Ureter (tissue), 1 donor: ENCODE measurements at places on chromosomes 7 and 10. TPM values are rescaled to one million over a fixed set of nuclear protein-coding genes. Genes with fewer than 3 reads are reported as not detected.

MYO1G gene
- 6.0 TPM for total RNA-seq

GRCh38 chr7:157622408-157623205, 285.8 kb downstream of the DNAJB6 start:
- peak; percentile 37 for DNase-seq

DNA sequence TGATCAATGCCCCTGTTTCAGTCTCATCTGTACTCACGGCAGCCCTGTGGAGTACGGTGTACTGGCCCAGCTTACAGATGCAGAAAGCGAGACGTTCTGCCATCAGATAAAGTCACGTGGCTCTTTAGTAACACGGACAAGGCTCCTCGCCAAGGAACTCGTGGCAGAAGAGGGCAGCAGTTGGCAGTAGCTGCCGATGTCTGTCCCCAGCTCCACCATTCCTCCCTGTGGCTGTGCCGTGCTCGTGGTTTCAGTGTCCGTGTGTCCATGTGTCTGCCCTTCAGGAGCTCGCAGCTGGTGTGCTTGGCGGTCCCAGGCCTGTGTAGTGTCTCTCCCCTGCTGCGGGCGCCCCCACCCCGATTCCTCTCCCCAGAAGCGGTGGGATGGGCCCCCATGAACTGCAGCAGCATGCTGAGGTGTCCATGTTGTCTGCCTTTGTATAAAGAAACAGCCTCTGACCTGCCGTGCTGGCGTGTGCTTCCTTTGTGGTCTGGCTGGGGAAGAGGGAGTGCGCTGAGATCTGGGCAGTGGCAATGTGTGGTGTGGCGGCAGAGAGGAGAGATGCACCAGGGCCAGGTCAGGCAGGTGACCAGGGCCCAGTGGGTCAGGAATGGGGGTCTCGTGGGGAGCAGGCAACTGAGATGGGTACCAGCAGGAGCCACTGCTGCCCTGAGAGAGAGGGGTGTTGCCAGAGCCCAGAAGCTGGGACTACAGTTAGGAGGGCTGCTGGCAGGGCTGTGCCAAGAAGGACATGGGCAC, 9.8 kb downstream of the RHBDD2 start:
- no peak for DNase-seq

VAX1 gene
- total RNA-seq: not detected

RPEL1 gene
- total RNA-seq: not detected

GPR146 gene
- 8.7 TPM for total RNA-seq

DNA sequence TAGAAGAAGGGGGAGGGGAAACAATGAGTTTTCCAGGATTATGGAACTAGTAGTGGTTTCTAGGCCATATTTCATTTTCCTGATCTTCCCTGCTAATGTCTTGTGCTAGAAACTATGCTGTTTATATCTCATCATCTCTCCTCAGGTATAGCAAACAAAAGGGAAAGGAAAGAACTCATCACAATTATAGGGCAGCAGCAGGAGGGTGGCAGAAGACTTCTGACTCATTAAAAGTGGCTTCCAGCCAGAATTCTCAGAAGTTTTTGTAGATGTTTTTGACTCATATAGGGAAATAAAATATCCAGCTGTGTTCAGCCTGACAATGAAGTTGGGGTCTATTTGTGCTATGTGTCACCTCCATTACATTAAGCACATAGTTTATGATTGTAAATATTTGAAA, 6.5 kb downstream of the AHR start:
- DNase-seq: no peak

HDAC9 gene
- total RNA-seq: 20.0 TPM

OR6B1 gene
- total RNA-seq: not detected

SPDYE16 gene
- 1.3 TPM for total RNA-seq

C10orf53 gene
- not detected for total RNA-seq

GRCh38 chr10:124221356-124222317, 128.2 kb upstream of the CHST15 start:
- DNase-seq: no peak

DNA sequence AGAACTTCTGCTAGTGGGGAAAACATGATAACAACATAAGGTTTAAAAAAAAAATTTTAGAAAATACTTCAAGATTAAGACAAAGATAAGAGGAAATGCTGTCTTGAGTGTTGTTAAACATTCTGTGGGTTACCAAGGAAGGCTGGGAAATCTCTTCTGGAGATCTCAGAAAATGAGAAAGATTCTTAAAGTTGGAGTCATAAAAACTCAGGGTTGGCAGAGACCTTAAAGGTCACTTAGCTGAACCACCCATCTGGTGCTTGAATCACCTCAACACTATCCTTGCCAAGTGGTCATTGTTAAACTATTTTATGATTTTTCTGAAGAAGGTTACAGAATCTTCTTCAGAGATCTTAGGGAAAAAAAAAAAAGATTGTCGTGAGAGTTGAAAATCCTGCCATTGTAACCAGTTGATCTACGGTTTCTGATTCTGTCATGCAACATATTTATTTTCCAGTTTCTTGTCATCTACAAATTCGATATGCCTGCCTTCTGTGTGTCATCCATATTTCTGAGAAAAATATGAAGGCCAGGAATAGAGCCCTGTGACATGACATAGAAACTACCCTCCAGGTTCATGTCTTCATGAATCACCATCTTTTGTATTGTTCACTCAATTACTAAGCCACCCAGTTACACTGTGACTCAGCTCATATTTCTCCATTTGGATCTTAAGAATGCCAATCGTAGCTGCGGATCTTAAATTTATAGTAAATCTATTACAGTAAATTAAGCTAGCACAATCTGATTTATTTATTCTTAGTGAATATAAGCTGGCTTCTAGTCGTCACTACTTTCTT, 179.2 kb downstream of the ST7 start:
- DNase-seq: no peak

- no peak for DNase-seq
Measured at GRCh38 chr7:2523461-2523936, 3.9 kb downstream of the LFNG start.

GRCh38 chr7:52355053-52355452, 680.4 kb upstream of the POM121L12 start:
- no peak for DNase-seq

DNA sequence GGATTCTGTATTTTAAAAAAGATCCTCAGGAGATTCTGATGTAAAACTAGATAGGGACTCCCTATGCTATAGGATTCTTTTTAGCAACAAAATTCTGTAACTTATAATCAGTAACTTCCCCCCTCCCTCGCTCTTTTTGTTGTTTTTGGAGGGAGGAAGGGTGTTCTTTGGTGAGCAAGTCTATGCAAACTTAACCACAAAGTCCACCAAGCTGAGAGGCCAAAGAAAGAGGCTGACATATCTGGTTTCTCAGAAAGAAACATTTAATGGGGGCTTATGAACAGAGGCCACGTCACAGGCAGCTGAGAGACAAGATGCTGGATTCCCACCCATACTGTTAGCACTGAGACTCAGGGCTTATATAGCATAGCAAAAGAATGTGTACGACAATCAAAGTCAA, 14.3 kb upstream of the ABCB5 start:
- DNase-seq: no peak

- DNase-seq: no peak
Measured at GRCh38 chr7:82164813-82165212, 278.8 kb downstream of the CACNA2D1 start.

DNA sequence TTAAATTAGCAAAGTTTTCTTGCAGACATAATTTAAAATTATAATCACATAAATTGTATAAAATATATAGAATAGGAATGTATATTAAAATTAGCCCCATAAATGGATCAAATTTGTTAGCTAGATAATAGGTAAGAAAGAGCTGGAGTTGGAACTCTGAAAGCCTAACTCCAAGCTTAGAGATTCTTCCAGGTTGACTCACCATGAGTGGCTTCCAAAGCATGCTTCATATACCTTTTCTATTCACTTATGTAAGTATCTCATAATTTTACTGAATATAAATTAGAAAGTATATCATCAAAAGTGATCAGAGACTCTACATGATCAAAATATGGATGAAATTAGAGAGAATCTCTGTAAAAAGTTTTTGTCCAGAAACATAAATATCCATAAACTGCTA, 320.7 kb upstream of the MAGI2 start:
- DNase-seq: no peak

LIPJ gene
- 0.39 TPM for total RNA-seq

- DNase-seq: peak; percentile 65
Measured at GRCh38 chr10:120979435-120980278, 128.5 kb downstream of the WDR11 start.

DNA sequence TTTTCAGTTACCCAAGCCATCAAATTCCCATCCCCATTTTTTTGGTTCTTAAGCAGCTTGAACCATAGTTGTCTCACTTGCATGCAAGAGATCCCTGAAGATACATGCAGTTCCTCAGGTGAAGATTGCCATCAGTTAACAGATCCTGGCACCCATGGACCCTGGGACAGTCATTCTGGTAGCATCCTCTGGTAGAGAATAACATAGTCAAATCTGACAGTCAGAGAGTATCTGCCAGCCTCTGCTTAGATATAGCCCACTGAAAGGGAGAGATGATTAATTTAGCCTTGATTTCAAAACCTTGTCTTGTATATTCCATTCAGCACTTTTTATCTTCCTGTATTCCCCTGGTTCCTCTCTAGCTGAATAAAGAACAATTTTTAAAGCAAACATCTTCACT, 280.4 kb downstream of the KCNMA1 start:
- no peak for DNase-seq

- DNase-seq: no peak
Measured at GRCh38 chr7:21480693-21481403, 53.0 kb downstream of the SP4 start.

- DNase-seq: no peak
Measured at GRCh38 chr10:108303149-108303548, 1138.6 kb upstream of the SORCS1 start.

NKX2-3 gene
- total RNA-seq: not detected

DNA sequence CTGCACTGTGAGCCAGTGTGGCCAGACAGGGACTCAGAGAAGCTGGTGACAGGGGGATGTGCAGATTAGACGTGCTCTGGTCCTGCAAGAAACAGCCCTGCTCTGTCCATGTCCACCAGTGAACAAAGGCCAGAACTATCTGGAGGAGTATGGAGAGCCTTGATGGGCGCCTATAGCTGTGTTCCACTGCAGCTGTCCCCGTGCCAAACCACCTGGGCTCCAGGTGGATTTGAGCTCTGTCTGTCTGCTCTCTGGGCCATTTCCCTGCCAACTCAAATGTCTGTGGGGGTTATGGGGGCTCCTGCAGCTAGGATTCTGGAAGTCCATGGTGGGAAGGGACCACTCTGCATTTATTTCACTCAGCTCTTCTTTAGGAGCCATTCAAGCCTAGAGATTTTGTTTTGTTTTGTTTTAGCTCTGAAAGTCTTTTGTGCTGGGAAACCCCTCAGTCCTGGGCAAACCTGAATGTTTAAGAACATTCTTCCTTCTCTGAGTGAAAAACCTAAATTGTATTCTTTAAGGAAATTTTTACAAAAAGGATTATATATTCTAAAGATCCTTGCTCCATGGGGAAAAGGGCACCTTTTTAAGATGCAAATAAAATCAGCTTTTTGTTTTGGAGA, 1039.5 kb upstream of the SORCS1 start:
- DNase-seq: no peak

DNA sequence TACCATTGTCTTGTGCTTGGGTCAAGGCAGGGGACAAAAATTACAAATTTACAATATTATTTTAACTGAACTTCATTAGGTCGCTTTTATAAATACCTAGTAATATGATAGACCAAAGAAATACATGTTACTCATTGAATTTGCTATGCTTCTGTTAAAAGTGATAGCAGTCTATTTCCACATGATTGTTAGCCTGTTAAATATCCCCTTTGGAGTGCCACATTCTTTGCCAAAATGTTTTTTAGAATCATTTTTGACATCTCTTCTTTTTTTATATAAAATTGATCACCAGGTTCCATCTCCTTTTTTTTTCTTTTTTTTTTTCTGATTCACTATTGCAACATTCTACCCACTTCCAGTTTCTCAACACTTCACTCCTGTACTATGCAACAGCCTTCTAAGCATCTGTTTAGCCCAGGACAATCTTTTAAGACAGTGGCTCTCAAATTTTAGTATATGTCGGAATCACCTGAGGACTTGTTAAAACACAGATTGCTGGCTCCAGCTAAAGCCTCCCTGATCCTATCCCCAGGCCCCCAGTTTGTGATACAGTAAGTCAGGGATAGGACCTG, 16.4 kb upstream of the NDUFA5 start:
- DNase-seq: no peak

OR9A2 gene
- not detected for total RNA-seq

DNA sequence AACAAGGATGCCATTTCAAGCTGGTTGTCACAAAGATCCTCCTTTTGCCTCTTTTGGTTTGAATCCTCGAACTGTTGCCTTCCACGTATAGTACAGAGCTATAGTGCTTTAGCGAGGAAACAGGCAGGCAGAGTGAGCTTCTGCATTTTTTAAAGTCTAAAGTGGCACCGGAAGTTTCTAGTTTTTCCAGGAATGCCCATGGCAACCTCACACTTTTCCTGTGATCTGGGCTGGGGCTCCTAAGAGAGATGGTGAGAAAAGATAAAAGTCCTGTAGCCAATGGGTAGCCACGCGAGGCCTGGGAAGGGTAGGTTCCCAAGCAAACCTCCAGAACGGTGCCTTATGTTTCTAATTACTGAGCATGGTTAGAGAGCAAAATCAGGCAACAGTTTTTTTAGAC, 76.7 kb downstream of the CALD1 start:
- no peak for DNase-seq

- DNase-seq: no peak
Measured at GRCh38 chr7:115910541-115911164, 119.9 kb downstream of the TFEC start.

GRCh38 chr7:71630516-71630915, 498.6 kb downstream of the GALNT17 start:
- no peak for DNase-seq

TEX36 gene
- total RNA-seq: not detected

PTN gene
- 8.3 TPM for total RNA-seq

- peak; percentile 13 for DNase-seq
Measured at GRCh38 chr10:49605939-49606509, 4.1 kb upstream of the SLC18A3 start.

AKR1C3 gene
- total RNA-seq: 166 TPM

GRCh38 chr7:55427342-55427741, 62.2 kb downstream of the LANCL2 start:
- no peak for DNase-seq

DNA sequence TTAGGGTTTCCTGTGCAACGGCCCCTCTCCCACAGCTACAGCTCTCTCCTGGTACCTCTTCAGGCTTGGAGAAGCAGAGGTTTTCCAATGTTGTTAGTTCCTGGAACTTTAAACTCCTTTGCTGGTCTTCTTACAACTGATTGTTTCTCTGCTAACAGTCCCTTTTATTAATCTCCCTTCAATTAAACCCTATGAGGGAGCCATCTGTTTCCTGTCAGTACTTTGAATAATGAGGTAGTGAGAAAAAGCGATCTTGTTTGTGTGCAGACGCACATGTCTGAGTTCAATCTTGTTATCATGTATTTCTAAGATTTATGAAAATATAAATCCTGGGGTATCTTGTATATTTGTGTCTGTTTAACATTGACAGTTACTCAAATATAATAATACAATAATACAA, 102.4 kb downstream of the MDFIC start:
- no peak for DNase-seq
